ENCODE measurements at places on chromosomes 16 and 17. TPM values are rescaled to one million over a fixed set of nuclear protein-coding genes. Genes with fewer than 3 reads are reported as not detected.

- DNase-seq, result peak; percentile 43
Observed at GRCh38 chr17:65092262-65092661, 35.7 kb upstream of the GNA13 start.

- no peak for DNase-seq
Observed at GRCh38 chr17:4850246-4850645, 17.1 kb downstream of the MINK1 start.

DNA sequence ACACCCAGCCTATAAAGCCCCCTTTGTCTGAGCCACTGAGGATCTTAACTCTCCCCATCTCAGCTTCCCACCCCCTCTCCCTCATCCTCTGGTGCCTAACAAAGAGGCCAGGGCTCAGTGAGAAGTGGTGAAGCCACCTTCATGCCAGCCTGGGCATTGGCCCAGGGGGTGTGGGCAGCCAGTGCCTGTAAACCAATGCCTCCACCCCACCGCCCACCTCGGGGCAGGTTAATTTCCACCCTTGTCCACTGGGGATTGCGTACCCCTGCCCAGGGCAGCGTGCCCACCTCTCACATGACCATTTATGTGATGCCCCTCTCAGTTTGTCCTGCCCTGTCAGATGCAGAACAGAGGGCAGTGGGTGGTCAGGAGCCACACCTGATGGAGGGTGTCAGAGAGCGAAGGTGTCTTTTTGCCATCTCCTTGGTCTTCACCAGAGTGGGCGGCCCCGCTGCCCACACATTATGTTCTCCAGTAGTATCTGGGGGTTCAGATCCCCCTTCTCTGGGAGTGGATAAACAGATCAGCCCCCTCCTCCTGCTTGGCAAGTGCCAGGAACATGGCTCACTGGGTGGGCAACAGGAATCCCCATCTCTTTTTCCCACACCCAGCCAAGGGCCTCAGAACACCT, 10.1 kb upstream of the ARHGAP23 start:
- DNase-seq, result no peak

- DNase-seq, result no peak
Observed at GRCh38 chr17:3635474-3636153, 436 bp downstream of the SHPK start.

GRCh38 chr17:61362396-61362795, 37.2 kb upstream of the TBX2 start:
- DNase-seq, result no peak

KAT2A gene
- total RNA-seq, result 5.3 TPM

MMP25 gene
- total RNA-seq, result not detected

GRCh38 chr16:86982912-86983311, 334.3 kb downstream of the C16orf95 start:
- DNase-seq, result no peak

DNA sequence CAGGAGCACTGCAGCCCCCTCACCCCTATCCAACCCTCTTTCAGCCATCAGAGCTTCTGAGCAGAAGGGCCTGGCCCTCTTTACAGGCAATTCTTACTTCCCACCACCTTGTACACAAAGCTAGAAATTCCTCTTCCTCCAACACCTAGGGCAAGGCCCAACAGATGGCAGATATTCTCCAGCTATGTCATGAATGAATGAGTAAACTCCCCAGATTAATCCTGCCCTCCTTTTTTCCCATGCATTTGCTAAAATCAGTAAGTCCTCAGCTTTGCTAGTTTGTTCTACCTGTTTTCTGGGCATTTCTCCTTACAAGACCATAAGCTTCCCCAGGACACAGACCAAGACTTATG, 20.4 kb upstream of the MRPS23 start:
- DNase-seq, result peak; percentile 61

- DNase-seq, result no peak
Observed at GRCh38 chr16:17590711-17591654, 120.2 kb upstream of the XYLT1 start.

GAS7 gene
- 5.0 TPM for total RNA-seq

GRCh38 chr17:44356241-44356640, 7.4 kb downstream of the FAM171A2 start:
- DNase-seq, result no peak

Measured in IMR-90 (cell line).